ENCODE measurements at places on chromosomes 6 and 20. TPM values are rescaled to one million over a fixed set of nuclear protein-coding genes. Genes with fewer than 3 reads are reported as not detected.

LPA gene
- polyA plus RNA-seq, result not detected

LRRN4 gene
- not detected for polyA plus RNA-seq

PNLDC1 gene
- not detected for polyA plus RNA-seq

ARMC2 gene
- polyA plus RNA-seq, result 2.8 TPM

GSTA2 gene
- polyA plus RNA-seq, result not detected

PNPLA1 gene
- not detected for polyA plus RNA-seq

C6orf15 gene
- polyA plus RNA-seq, result not detected

SALL4 gene
- polyA plus RNA-seq, result not detected

SLC22A3 gene
- not detected for polyA plus RNA-seq

SPAG4 gene
- 0.30 TPM for polyA plus RNA-seq

C20orf144 gene
- polyA plus RNA-seq, result not detected

HSF2 gene
- 17.9 TPM for polyA plus RNA-seq

KCNQ5 gene
- 4.8 TPM for polyA plus RNA-seq

TGM2 gene
- polyA plus RNA-seq, result not detected

PLA2G7 gene
- not detected for polyA plus RNA-seq

DCDC2 gene
- polyA plus RNA-seq, result not detected

FAM209B gene
- 1.7 TPM for polyA plus RNA-seq

TREM1 gene
- polyA plus RNA-seq, result not detected

KCNB1 gene
- polyA plus RNA-seq, result not detected

DEFB132 gene
- polyA plus RNA-seq, result not detected

NCR2 gene
- polyA plus RNA-seq, result not detected

ID4 gene
- not detected for polyA plus RNA-seq

SYCP2L gene
- polyA plus RNA-seq, result not detected

DEF6 gene
- 93.7 TPM for polyA plus RNA-seq

NUP153 gene
- 2.9 TPM for polyA plus RNA-seq

MBOAT1 gene
- 0.27 TPM for polyA plus RNA-seq

ADGRF1 gene
- polyA plus RNA-seq, result not detected

CDC40 gene
- 25.6 TPM for polyA plus RNA-seq

CCDC170 gene
- not detected for polyA plus RNA-seq

PTCRA gene
- not detected for polyA plus RNA-seq

TFAP2B gene
- not detected for polyA plus RNA-seq

CNBD2 gene
- polyA plus RNA-seq, result 9.5 TPM

SEL1L2 gene
- not detected for polyA plus RNA-seq

PSORS1C2 gene
- not detected for polyA plus RNA-seq

KIF13A gene
- polyA plus RNA-seq, result not detected

LPIN3 gene
- polyA plus RNA-seq, result not detected

TRIM31 gene
- not detected for polyA plus RNA-seq

PARD6B gene
- polyA plus RNA-seq, result 2.0 TPM

FITM2 gene
- 0.72 TPM for polyA plus RNA-seq

IYD gene
- polyA plus RNA-seq, result not detected

LY86 gene
- 6.0 TPM for polyA plus RNA-seq

PRSS16 gene
- polyA plus RNA-seq, result 0.57 TPM

PAQR8 gene
- 35.0 TPM for polyA plus RNA-seq

PKIB gene
- 0.45 TPM for polyA plus RNA-seq

RAD21L1 gene
- polyA plus RNA-seq, result not detected

DUSP15 gene
- polyA plus RNA-seq, result not detected

VWA7 gene
- not detected for polyA plus RNA-seq

SLPI gene
- not detected for polyA plus RNA-seq

ANGPT4 gene
- not detected for polyA plus RNA-seq

TRIM15 gene
- not detected for polyA plus RNA-seq

ZKSCAN4 gene
- polyA plus RNA-seq, result 3.4 TPM

RNF144B gene
- 2.1 TPM for polyA plus RNA-seq

EPPIN gene
- polyA plus RNA-seq, result not detected
